SJCRH30 (cell line): ENCODE measurements at places on chromosomes 11 and 22. TPM values are rescaled to one million over a fixed set of nuclear protein-coding genes. Genes with fewer than 3 reads are reported as not detected.

DNA sequence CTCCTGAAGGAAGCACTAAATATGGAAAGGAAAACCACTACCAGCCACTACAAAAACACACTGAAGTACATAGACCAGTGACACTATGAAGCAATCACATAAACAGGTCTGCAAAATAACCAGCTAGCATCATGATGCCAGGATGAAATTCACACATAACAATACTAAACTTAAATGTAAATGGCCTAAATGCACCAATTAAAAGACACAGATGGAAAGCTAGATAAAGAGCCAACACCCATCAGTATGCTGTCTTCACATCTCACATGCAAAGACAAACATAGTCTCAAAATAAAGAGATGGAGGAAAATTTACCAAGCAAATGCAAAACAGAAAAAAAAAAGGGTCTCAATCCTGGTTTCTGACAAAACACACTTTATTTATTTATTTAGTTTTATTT lies 171.7 kb downstream of the TTC28 start:
- DNase-seq: no peak

- peak; percentile 75 for DNase-seq
Observed at GRCh38 chr22:26364066-26365015, 64.7 kb upstream of the ASPHD2 start.

DNA sequence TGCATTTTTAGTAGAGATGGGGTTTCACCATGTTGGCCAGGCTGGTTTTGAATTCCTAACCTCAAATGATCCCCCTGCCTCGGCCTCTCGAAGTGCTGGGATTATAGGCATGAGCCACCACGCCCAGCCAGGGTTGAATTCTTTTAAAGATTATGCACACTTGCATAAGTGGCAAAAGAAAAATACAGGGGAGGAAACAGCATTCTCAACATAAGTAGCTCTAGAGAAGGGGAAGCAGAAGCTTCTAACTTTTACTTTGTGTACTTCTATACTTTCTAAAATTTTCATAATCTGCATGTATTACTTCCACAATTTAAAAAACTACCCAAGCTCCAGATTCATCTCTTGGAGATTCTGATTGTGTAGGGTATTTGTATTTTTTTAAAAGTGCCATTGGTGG lies 108.0 kb downstream of the SLC1A2 start:
- no peak for DNase-seq

DNA sequence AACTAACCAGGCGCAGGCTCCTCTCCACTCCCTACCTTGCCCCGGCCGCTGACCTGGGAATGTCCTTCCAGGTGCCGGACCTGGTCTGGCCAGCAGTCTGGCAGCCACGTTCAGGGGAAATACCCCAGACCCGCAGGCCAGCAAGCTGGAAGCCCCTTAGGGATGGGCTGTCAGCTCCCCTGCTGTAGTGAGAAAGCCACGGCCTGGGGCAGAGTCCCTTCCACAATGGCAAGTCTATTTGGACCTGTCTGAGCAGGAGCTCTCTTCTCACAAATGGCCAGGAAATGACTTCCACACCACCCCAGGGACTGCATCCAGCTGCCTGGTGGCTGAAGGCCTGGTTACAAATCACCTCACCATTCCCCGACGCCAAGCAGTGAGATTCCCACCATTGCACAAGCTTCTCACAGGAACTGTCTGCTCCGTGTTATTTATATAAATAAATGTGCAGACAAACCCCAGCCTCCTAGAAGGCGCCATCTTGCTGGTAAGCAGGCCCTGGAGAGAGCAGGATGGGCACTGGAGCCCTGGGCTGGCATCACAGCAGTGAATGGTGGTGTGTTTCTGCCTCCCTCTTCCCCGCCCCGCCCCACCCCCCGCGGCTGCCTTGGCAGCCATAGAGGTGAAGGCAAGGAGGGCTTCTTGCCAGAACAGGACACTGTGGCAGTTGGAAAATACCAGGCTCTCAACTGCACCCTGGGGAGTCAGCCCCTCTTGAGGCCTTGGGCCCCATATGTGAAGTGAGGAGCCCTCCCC lies 23.7 kb downstream of the RSPH14 start:
- DNase-seq: no peak

DNA sequence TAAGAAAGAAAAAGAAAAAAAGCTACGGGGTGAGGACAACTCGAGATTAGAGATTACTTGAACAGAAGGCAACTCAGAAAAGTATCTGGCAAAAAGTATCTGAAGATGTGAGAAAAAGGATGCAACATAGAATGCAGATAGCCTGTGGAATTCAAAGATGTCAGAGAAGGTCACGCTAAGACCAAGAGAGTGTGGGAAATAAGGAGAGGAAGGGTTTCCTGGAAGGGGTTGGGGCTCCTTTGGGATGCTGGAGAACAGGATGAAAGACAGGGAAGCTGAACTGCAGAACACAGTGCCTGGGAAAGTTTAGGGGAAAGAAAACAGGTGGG lies 1.2 kb downstream of the GUCY1A2 start:
- no peak for DNase-seq

GRCh38 chr11:60378354-60378753 lies at the start of gene MS4A7:
Gene MS4A7 (plus strand): TSS chr11:60378532. CDS start chr11:60383142, 4,610 bp downstream.
- no peak for DNase-seq

CRYBB2 gene
- total RNA-seq: 0.24 and 0.30 TPM in 2 replicates

ZP1 gene
- total RNA-seq: not detected in 2 replicates

TSGA10IP gene
- total RNA-seq: not detected in 2 replicates

GRCh38 chr22:37060801-37061610 lies 9.5 kb downstream of the KCTD17 start:
- no peak for DNase-seq

MAP6 gene
- total RNA-seq: 0.53 and 0.79 TPM in 2 replicates

- DNase-seq: peak; percentile 91
Observed at GRCh38 chr22:25497181-25497641, 67.3 kb upstream of the GRK3 start.

- no peak for DNase-seq
Observed at GRCh38 chr11:7559398-7560283, 45.8 kb downstream of the PPFIBP2 start.

- DNase-seq: no peak
Observed at GRCh38 chr22:39392341-39392948, 7.1 kb upstream of the TAB1 start.

DNA sequence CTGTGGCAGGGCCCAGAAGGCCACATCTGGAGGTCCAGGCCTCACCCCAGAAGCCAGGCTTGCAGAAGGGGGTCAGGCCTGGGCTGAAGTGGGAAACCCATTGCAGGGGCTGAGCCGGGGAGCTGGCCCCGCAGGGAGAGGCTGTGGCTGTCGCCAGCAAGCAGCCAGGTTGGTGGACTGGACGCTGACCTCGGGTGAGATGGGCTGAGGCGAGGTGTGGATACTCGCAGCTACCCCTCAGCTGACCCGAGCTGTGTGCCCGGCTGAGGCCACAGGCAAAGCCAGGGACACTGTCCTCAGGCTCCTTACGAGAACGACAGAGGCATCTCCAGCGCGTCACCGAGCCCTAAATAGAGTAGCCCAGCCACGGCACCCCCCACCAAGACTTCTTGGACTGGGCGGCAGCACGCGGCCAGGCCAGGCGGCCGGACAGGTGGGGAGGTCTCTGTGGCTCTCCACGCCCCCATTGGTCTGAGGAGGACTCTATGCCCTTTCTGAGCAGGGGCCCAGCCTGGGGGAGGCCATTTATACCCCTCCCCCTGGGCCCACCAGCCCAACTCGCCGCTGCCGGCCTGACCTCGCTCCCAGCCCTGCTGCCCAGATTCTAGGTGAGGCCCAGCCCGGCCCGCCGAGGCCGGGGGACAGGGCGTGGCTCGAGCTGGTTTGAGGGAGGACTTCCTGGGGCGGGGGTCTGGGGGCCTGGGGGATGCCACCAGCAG lies at the start of gene TNNI2:
Gene TNNI2, plus strand, starts transcription at position 556 of the 719 bp plus-strand sequence. CDS start 716 bp downstream, outside the sequence.
- DNase-seq: peak; percentile 49

GRCh38 chr11:83147895-83148294 lies 9.0 kb upstream of the PCF11 start:
- no peak for DNase-seq

SC5D gene
- total RNA-seq: 34.9 and 39.5 TPM in 2 replicates

- DNase-seq: no peak
Observed at GRCh38 chr11:46293066-46293465, 15.6 kb downstream of the CREB3L1 start.

- DNase-seq: no peak
Observed at GRCh38 chr22:27610863-27611786, 190.4 kb downstream of the MN1 start.

SCUBE2 gene
- 0.35 and 0.40 TPM in 2 replicates for total RNA-seq

TRPC6 gene
- total RNA-seq: not detected in 2 replicates

DNA sequence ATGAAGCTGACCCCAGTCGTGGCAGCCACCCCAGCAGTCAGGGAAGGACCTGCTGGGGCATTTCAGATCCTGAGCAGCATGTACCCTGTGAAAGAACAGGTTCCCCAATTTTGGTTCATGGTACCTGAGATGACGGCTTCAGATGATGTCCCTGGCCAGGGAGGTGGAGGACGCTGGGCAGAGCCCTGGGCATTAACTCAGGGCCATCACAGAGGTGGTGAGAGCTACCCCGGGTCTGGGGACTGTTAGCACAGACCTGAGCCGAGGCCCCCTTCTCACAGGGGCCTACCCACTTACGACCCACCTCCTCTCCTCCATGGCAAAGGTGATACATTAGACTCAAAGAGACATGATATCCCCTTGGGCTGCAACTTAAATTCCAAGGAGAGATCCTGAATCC lies 68.1 kb downstream of the CDKN1C start:
- DNase-seq: no peak

RAB39A gene
- total RNA-seq: 4.3 and 5.8 TPM in 2 replicates

GRCh38 chr11:22832315-22833015 lies 2.9 kb upstream of the SVIP start:
- DNase-seq: no peak

GRCh38 chr11:103870821-103871309 lies 165.6 kb upstream of the DDI1 start:
- DNase-seq: no peak

- DNase-seq: no peak
Observed at GRCh38 chr11:28338371-28338770, 230.2 kb downstream of the METTL15 start.

DNA sequence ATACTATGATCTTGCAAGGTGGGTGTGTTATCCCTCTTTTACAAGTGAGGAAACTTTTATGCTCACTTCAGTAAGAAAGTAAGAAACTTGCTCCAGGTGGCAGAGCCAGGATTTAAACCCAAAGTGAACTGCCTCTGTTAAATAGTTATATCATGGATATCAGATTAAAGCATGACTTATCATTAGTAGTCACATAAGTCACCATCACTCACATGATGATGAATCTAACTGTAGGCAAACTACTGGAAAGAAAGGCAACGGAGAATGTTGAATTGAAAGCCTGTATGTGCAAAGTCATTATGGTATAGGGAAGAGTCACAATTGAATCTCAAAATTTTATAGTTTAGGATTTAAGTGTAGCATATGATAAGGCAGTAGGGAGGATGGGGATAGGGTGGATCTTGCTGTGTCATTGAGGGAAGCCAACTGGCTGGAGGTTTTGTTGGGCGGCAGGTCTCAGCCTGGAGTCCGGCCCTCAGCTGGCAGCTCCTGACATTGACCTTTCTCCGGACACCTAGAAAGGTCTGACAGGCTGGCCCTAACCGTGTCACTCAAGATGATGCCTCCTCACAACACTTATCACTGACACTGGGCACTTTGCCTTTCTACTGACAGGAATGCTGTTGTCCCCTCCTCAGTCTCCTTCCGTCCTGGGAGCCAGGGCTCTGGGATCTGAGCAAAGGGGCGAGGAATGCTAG lies 98.3 kb downstream of the EMSY start:
- DNase-seq: no peak

DNA sequence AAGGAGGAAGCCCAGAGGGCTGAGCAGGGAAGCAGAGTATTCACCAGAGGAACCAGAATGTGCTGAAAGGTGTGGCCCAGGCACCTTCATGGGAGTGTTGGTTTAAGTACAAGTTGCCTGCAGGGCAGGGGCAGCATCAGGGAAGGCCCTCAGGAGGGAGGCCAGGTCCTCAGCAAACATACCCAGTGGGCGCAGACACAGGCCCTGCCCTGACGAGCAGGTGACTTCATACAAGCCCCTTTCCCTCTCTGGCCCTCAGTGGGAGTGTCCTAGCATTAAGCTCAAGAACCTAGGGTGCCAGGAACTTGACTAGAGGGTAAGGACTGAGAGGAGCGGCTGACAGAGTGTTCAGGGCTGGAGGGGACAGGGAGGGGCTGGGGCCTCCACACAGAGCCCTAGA lies 7.5 kb upstream of the CASTOR1 start:
- no peak for DNase-seq

DNA sequence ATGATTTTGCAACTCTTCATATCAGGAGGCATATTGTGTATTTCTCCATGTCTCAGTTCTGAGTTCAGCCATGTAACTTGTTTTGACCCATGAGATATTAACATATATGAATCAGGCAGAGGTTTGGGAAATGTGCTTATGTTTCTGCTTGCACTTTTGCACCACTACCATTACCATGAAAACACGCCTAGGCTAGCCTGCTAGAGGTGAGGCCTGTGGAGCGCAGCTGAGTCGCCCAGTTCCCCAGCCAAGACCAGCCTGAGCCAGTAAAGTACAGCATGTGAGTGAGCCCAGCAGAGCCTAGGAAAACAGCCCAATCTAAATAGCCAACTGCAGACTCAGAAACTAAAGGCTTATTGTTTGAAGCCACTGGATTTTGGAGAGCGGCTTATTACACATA lies 18.4 kb upstream of the MYOD1 start:
- DNase-seq: peak; percentile 20

GRCh38 chr11:116700586-116701220 lies 72.1 kb downstream of the BUD13 start:
- no peak for DNase-seq

DNA sequence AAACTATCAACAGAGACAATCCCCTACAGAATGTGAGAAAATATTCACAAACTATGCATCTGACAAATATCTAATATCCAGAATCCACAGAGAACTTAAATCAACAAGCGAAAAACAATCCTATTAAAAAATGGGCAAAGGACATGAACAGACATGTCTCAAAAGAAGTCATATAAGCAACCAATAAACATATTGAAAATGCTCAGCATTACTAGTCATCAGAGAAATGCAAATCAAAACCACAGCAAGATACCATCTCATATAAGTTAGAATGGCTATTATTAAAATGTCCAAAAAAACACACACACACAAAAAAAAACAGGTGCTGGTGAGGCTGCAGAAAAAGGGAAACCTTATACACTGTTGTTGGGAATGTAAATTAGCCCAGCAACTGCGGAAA lies 8.3 kb upstream of the OR52E8 start:
- no peak for DNase-seq

DNA sequence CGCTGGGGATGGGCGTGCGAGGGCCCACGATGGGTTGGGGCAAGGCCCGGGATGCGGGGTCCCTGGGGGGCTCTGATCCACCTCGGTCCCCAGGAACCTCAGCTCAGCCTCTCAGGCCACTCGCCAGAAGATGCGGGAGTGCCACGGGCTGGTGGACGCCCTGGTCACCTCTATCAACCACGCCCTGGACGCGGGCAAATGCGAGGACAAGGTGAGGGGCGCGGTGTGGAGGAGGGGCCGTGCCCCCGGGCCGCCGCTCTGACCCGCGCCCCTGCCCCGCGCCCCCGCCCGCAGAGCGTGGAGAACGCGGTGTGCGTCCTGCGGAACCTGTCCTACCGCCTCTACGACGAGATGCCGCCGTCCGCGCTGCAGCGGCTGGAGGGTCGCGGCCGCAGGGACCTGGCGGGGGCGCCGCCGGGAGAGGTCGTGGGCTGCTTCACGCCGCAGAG lies 6.3 kb downstream of the PKP3 start:
- no peak for DNase-seq

JAM3 gene
- total RNA-seq: 152 and 155 TPM in 2 replicates
